ENCODE measurements at places on chromosomes 3 and 15. TPM values are rescaled to one million over a fixed set of nuclear protein-coding genes. Genes with fewer than 3 reads are reported as not detected.
A peak's percentile ranks its signal among the peaks of the same experiment; 100 is the strongest.

DNA sequence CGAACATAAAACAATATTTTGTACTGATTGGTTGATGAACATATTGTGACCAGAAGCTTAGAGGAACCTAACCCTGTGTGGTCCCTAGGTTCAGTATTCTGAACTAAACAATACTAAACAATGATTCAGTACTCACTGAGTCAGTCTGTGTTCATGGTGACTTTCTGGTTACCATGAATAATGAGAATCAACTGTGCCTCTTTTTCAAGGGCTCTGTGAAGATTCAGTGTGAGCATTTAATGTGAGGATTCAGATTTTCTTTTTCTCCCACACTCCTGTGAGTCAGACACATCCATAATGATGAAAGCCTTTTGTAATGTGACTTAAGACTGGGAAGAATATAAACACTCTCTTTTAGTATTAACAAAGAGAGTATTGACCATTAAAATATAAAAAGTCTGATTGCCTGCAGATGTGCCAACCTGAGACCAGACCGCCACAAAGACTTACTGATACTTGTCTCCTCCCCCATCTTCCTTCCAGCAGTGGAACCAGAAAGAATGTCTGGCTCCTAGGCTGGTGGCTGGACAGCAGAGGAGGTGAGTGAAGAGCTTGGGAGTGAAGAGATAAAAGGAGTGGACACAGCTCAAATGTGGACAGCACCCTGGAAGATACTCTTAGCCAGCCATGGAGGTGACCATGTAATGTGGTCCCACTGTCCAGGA lies 17.6 kb upstream of the ACTL6A start:
- DNase-seq = no peak

Gene CPN2
- not detected for total RNA-seq

GRCh38 chr15:89999676-90000185 lies 1.4 kb upstream of the ZNF710 start:
- DNase-seq = peak; percentile 53

DNA sequence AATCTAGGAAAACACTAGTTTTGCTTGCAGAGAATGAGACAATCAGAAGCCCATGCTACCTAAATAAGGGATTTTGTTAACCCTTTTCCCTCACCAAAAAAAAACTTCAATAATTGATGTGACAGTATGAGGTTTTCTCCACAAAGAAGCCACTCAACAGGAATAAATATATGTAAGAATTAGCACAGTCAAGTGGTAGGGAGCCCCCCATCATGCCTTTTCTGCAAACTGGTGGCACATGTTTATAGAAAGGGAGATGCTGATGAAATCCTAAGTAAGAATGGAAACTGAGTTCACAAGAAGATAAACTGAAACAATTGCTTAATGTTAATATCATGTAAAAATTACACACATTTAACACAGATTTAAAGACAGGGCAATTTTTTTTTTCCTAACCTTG lies 51.0 kb downstream of the PHC3 start:
- DNase-seq = no peak

- no peak for DNase-seq
Observed at GRCh38 chr3:182490596-182491491, 302.5 kb upstream of the ATP11B start.

Gene RPL35A
- 2,822 TPM for total RNA-seq

Gene CHRFAM7A
- total RNA-seq = 3.1 TPM

DNA sequence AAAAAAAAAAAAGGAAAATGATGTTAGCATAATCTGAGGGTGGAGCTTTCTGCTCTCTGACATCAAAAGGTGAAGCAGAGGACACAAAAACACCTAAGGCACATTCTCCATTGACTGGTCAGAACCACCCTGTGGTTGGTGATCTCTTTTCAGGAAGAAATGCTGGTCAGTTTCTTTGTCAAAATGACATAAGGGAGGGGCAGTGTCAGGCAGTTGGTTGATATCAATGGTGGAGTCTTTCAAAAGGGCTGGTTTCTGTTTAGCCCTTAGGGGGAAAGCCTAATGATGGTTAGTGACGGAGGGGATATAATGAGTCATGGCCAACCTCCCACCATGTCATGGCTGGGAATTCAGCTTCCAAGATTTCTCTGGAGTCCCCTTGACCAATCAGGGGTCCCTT lies 185.9 kb upstream of the GBE1 start:
- DNase-seq = no peak

DNA sequence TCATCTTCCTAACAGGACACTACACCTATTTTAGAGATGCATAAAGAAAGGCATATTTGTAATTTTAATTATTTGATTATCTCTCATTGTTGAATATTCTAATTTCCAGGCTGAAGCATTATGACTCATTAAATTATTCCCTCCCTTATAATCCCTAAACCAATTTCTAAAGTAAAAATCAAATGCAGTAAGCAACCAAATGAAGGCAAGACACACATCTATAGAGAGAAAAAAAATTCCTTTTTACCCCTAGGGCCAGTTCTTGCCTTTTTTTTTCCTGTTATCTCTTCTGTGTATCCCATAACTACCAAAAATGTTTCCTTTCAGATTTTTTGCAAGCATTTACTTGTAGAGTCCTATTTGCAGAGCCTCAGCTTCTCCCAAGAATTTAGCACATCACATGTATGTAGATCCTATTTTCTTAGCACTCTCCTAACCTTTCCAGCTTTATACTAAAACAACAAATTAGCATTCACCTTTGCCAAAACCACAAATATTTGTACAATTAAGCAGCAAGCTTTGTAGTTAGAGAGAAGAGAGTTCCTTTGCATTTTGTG lies 177.9 kb downstream of the SATB1 start:
- no peak for DNase-seq

DNA sequence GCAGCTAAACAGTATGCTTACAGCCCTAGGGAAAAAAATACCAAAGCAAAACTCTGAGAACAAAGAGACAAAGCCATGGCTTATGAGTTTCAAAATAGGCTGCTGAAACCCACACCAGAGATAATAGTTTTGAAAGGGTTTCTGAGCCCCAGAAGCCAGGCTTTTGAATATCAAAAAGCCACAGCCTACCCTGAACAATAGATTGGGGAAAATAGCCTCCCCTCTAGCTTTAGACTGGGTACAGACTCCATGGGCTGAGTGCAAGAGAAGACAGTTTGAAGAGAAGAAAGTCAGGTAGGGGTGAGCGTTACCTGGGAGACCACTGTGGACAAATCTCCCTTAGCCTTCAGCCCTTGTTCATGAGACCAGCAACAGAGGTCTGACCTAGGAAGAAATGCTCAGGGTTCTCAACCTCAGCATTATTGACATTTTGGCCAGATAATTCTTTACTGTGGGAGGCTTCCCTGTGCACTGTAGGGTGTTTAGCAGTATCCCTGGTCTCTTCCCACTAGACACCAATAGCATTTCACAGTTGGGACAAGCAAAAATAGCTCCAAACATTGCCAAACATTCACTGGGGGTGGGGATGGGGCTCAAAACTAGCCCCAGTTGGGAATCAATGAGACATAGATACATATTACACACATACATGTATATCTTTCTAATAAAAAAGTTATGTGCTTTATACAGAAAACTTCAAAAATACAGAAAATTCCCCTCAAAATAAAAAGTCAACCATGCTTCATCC lies 11.6 kb upstream of the TAFA4 start:
- DNase-seq = no peak

Gene ABHD14A
- not detected for total RNA-seq

- DNase-seq = no peak
Observed at GRCh38 chr3:84836961-84837360, 121.8 kb upstream of the CADM2 start.

Gene INSYN1
- total RNA-seq = 15.2 TPM

DNA sequence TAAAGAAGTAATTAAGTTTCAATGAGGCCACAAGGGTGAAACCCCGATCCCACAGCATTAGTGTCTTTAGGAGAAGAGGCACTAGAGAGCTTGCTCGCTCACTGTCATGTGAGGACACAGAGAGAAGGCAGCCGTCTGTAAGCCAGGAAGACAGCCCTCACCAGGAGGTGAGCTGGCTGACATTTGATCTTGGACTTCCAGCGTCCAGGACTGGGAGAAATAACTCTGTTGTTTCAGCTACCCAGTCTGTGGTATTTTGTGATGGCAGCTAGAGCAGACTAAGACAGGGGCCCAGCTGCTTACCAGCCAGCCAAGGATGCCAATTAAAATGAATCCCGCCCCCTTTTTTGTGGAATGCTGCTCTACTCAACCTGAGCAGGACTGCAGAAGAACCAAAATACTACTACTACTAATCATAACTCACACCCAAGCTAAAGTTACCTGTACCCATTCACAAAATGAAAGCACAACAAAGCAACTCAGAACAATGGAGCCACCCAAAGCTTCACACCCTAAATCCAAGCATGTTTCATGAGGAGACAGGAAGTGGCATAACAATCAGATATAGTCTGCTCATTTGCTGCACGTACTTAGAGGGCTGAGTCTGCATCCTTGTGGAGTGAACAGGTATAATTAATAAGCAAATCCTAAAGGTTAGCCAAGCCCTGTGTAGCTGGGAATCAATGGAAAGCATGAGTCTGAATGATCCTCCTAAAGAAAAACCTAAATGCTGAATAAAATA lies 35.6 kb upstream of the RHCG start:
- no peak for DNase-seq

DNA sequence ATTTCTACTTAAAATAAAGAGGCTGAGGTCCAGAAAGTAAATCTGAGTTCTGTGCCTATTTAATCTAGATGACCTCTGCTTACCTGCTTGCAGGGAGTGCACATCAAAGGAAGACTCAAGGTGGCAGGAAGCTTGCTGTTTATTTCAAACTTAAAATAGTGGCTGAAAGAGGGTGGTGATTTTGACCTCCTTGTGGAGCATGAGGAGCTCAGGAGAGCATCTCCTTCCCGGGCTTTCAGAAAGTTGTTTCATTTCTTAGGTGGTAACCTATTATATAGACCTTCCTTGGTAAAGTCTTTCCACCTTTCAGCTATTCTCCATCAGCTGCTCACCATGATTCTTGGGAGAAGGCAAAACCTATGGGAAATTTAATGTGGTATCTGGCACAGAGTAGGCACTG lies 494 bp downstream of the GCSAM start:
- no peak for DNase-seq

GRCh38 chr15:68445351-68445750 lies 13.4 kb upstream of the ITGA11 start:
- DNase-seq = no peak

Gene UBAP1L
- 1.0 TPM for total RNA-seq

- DNase-seq = no peak
Observed at GRCh38 chr3:134084242-134084950, 54.7 kb upstream of the SLCO2A1 start.

Gene OIP5
- total RNA-seq = 27.5 TPM

DNA sequence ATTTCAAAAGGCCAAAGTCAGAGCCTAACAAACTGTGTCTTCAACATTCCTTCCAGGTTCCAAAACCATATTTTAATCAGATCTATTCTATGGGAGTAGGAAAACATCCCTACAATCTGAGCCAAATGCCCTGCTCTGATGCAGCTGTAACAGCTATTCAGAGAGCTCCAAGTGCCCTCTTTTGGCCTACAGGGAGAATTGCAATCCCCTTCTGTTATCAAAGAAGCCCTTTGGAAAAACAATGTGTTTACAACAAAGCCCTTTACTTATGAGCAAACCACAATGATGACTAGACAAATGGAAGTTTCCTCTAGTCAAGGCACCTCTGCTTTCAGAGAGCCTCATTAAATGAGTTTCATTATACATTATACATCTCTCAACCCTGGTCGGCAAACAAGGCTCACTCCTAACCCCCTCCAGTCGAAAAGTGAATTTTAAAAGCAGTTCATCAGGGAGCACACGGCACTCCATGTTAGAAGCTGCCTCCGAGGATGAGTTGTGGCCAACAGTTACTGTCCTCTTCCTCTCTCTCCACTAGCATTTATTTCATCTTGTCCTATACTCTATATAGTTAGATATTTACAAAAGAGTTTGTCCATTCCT lies 42.6 kb upstream of the TMCO5A start:
- DNase-seq = no peak

Gene IQSEC1
- total RNA-seq = 8.3 TPM

DNA sequence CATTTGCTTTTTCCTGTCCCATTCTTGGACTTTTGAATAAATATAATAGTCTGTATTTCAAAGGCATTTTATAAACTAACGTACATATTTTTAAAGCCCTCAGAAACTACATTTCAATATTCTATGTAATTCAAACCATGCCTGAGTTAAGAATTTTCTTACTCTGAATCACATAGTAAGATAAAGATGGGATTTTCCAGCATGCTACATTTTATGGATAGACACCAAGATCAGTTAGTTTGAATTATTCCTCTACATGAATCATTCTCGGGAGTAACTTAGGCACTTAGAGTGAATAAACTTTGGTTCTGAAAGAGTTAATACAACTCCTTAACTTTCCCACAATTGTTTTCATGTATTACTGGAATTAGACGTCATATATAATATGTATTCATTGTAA lies 713.3 kb upstream of the CBLB start:
- DNase-seq = no peak

GRCh38 chr3:196159952-196160804 lies 51.0 kb downstream of the ZDHHC19 start:
- DNase-seq = peak; percentile 82

- DNase-seq = no peak
Observed at GRCh38 chr3:45611628-45612081, 17.1 kb downstream of the LIMD1 start.

DNA sequence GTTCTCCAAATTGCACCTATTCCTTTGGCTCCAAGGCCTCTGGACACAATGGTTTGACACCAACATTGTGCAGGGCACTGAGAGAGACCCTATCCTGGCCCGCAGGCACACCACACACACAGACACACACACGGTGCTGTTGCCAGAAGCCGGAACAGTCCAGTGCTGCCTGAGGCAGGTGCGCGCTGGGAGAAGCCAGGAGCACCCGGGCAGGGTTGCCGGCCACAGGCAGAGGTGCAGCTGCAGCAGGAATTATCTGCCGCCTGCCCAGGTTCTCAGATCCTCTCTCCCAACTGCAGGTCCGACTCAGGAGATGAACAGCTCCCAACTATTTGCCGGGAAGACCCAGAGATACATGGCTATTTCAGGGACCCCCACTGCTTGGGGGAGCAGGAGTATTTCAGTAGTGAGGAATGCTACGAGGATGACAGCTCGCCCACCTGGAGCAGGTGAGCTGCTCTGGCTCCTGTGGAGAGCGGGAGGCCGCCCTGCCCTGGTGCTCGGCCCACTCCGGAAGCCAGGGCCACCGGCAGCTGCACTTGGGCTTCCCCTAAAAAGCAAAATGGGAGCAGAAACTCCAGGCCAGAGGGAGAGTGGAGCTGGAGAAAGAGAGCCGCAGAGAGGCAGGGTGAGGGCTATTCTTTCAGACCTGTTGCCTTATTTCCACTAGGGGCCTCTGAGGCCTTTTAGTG lies 42.9 kb downstream of the CHDH start:
- DNase-seq = no peak

GRCh38 chr15:70526974-70527325 lies 236.4 kb downstream of the UACA start:
- DNase-seq = no peak

Gene MAGEL2
- not detected for total RNA-seq

Gene OSTN
- total RNA-seq = not detected

DNA sequence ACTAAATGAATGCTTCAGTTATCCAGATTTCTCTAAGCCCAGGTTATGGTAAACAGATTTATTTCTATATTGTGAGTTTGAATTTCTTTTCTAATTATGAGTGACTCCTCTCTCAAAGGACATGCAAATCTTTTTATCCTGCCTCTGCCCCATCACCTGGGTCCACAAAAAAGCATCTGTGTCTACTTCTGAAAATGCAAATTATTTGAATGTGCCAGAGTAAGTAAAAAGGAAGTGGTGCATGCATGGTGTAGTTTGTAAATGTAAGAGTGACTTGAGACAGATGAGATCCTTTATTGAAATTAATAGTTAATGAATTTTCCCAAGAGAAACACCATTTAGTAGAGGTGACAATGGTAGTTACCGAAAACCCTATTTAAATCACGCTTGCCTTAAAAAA lies 26.9 kb downstream of the MCTP2 start:
- no peak for DNase-seq

Gene SKIL
- 26.8 TPM for total RNA-seq

All from MG63 (cell line).